ENCODE measurements at places on chromosomes 1 and 21.

DNA sequence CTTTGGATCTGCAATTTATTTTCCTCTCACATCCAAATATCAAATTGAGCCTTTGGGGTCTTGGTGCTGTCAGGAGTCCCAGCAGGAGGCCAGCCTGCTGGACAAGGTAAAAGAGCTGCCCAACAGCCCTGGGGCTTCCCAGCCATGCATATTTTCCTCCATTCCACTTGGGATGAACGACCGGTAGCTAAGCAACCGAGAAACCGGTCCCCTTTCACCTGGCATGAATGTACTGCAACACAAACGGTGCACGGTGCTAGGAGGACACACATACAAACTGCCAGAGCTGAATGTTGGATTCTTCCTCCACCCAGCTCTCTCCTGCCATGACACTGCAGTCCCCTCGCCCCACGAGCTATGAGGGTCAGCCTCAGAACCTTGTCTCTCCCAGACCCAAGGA is 42.7 kb downstream of the BCAR3 start:
- DNase-seq: no peak

- no peak for DNase-seq
Observed at GRCh38 chr1:245986404-245987218, 520.5 kb downstream of the SMYD3 start.

- no peak for DNase-seq
Observed at GRCh38 chr1:234069760-234070159, 165.3 kb downstream of the SLC35F3 start.

- DNase-seq: no peak
Observed at GRCh38 chr21:14846621-14847020, 218.2 kb downstream of the NRIP1 start.

- peak; percentile 42 for DNase-seq
Observed at GRCh38 chr1:24688621-24689195, 45.6 kb downstream of the SRRM1 start.

DNA sequence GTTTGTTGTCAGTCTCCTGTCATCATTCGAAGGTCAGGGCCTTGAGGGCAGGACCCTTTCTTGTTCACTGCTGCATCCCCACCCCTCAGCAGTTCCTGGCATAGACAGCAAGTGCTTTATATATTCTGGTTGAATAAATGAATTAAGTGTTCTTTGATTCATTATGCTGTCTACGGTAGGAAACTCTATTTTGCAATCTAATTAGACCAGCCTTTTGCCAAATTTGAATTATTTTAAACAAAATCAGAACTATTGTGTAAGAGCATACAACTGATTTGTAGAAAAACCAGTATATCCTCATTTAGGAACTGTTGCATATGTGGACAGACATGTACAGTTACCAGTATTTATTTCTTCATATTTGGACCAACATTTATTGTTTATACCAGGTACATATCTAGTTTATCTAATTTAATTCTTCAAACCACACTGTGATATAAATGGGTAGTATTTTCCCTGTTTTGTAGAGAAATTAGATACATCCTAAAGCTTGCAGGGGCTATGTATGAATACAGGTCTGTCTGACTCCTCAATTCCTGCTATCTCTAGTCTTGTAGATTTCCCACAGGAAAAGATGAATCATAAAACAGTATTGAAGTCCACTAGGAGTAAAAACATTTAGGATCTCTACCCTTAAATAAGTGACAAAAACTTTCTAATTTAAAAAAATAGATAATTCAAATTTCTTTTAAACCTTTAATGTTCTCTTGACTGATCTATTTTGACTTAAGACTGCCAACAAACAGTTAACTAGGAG is 10.4 kb downstream of the MGST3 start:
- DNase-seq: no peak

- DNase-seq: no peak
Observed at GRCh38 chr1:7048395-7048794, 263.1 kb downstream of the CAMTA1 start.

- no peak for DNase-seq
Observed at GRCh38 chr1:51070640-51071039, 31.4 kb upstream of the C1orf185 start.

DNA sequence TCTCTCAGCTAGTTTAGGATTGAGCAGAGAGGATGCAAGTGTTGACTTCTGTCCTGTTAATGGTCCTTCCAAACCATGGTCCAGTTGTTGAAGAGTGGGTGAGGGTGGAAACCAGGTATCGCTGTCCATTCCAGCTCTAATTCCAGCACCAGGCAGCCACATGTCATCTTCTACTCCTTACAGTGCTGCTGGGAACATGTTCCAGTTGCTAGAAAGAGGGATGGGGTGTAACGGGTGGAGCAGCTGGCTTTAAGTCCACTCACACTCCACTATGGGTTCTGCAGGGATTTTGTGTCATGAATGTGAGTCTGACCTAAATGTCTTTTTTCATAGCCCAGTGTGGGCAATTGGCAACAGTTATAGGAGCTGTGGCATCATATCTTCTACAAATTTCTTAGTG is 25.2 kb downstream of the NOS1AP start:
- DNase-seq: no peak

GRCh38 chr1:60821156-60821555 is 261.2 kb upstream of the NFIA start:
- DNase-seq: no peak

DNA sequence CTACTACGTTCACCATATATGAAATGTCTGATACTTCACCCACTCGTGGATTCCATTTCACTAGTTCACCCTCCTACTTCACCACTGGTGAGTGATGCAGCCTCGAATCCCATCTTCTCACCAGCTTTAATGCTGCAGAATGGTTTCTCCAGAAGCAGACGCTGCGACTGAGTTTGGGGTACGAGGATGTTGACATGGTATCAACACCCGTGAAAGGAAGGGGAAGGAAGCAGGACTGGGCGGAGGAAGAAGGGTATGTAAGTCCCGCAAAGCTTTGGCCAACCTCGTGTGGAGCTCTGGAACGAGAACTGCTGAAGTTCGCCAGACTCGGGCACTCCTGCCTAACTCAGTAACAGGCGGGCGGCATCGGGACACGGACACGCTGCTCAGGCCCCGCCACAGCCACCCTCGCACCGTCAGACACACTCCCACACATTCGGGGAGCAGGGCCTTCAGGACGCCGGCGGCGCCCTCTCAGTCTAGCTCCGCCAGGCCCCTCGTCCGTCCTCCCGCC is 833 bp upstream of the DIP2A start:
- no peak for DNase-seq

DNA sequence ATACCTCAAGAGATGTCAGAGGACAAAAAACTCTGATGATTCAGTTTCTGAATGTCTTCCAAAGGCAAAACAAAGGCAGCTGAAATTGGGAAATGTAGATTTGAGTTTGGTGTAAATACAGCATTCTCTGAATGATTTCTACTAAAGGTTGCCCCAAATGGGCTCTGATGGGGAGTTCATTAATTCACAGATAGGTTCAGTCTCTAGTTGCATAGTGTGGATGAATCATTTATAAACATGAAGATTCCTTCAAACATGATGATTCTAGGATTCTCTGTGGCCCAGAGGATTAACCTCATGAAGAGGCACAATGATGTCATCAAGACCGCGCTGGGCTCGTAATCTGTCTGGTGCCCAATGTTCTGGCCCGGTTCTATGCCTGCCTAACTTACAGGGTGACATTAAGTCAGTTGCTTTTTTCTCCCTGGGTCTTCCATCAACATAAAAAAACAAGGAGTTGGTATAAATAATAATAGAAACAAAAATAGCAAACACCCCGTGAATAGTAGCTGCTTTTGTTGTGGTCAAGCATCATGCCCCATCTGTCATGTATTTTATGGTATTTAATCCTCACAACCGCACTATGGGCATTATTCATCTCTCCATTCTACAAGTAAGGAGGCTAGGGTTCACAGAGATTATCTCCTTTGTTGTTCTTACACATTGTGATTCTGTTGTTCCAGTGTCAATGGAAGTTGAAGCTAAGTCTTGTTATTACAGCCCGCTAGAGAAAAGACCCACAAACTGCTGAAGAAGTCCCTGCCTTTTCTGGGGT is 509.6 kb upstream of the USP24 start:
- DNase-seq: no peak

DNA sequence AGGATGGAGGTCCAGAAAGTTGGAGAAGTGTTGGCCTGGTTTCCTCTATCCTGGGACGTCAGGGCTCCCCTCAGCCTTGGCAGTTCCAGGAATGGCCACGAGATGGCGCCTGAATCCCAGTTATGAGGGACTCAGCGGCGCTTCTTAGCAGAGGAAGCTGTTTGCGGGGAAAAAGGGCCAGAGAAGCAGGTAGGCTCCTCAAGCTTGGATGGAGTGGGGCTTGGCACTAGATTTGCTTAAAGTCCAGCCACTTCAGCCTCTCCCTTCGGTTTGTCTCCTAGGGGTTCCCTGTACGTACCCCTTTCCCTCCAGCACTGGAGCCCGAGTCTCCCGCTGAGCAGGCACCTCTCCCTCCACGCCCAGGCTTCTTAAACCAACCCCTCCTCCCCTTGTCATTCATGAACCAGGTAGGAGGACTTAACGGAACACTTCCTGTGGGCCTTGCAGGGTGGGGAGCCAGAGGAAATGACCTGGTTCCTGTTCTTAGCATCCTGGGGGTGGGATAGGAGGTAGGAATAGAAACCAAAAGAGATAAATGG is 32.0 kb upstream of the TENT5B start:
- DNase-seq: peak; percentile 77

DNA sequence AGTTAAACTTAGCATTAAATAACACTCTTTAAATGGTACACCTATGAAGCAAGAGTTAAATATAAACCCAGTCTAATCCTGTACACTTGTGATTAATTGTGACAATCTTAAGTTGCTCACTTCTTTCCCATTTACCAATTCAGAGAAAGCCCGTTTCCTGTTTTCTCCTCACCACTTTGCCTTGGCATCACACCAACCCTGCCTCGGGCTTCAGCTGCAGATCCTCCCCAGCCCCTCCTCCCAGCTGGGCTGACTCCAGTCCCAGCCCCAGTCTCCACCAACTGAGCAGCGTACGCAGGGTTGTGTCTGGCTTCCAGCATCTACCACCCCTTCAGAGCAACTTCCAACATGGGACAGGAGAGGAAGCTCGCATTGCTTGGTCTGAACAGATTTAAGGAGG is 4.1 kb downstream of the PYCR2 start:
- no peak for DNase-seq

GRCh38 chr1:3993619-3994375 is 93.7 kb upstream of the C1orf174 start:
- no peak for DNase-seq

DNA sequence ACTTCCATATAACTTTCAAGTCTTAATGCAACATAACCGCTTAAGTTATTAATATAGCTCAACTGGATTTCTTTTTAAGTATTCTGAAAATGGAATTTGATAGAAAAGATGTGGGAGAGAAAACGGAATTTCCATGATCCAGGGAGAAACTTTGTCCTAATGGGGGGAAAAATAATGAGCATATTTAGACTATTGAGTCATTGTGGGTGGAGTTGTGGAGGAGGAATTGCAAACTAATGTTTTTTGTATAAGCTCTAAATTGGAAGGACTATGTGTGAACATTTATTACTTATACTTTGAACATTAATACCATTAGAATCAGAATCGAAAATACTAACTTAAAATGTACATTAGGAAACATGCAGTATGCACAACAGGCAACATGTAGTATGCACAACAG is 159.9 kb upstream of the NEGR1 start:
- DNase-seq: no peak

DNA sequence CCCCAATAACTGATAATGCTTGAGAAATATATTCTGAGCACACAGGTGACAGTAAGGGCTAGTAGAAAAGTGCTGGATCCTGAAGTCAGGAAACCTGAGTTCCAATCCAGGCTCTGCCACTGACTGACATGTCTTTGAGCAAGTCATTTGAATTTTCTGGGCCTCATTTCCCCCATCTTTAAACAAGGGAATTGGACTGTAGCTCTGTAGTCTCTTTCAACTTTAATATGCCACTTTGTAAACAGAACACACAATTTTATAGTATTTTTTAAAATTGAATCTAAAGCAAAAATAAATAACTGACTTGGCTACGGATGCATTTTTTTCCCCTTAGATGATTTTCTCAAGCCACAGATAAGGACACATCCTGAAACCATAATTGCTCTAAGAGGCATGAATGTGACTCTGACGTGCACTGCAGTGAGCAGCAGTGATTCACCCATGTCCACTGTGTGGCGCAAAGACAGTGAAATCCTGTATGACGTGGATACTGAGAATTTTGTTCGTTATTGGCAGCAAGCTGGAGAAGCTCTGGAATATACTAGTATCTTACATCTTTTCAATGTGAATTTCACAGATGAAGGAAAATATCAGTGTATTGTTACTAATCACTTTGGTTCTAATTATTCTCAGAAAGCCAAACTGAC is 37.0 kb downstream of the LRIG2 start:
- no peak for DNase-seq

- DNase-seq: no peak
Observed at GRCh38 chr1:50847303-50847702, 112.8 kb downstream of the FAF1 start.

- DNase-seq: no peak
Observed at GRCh38 chr1:5110508-5110907, 456.1 kb downstream of the AJAP1 start.

GRCh38 chr1:15483971-15484370 is 8.1 kb downstream of the CELA2B start:
- DNase-seq: no peak

DNA sequence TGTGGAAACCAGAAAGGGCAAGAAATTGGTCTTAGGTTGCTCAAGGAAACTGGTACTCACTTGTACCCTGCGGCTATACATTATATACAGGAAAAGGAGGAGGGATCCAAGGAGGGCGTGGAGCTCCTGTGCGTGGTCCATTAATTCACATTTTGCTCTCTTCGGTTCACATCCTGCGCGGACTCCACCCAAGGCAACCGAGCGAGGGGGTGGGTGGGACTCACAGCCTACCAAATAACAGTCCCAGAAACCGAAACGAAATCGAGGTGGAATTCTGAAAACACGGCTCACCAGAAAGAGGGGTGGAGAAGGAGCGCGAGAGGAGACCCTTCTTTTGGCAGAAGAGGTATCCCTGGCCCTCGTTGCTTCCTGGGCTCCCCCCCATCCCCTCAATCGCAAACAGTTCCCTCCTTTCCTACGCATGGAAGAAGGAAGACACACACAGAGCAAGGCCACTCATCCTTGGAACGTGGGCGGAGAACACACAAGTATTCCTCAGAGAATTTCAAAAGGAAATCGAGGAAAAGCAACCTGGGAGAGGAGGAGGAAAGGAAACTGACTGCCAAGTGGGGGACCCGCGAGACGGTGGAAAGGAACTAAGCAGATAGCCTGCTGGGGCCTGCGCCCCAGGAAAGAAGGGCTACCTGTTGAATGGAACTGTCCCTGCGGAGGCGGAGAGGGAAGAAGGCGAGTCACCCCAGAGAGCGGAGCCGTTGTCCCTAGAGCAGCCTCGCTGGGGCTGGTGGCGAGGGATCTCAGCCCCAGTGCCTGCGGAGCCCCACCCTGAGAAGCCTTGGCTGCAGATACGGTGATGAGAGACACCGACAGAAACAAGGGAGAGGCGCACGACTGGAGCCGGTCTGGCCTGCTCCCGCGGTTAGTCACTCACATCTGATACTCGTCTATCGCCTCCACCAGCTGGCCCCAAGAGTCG is 705 bp downstream of the AIDA start:
- DNase-seq: peak; percentile 36

- no peak for DNase-seq
Observed at GRCh38 chr1:167488786-167489185, 29.5 kb downstream of the CD247 start.

GRCh38 chr21:31191553-31191952 is 152.5 kb downstream of the TIAM1 start:
- DNase-seq: no peak

GRCh38 chr1:214417545-214418210 is 133.7 kb downstream of the PTPN14 start:
- no peak for DNase-seq

GRCh38 chr1:177427811-177428210 is 257.1 kb downstream of the BRINP2 start:
- no peak for DNase-seq

All from activated T-helper 1 cell treated with Interleukin-2 at 50 U/mL for 16 hours (primary cell).